Right kidney (tissue), 9 donors: ENCODE measurements at places on chromosomes 7 and 10.

- DNase-seq, result no peak
Measured at GRCh38 chr7:158448430-158449100, 139.1 kb downstream of the PTPRN2 start.

GRCh38 chr10:114045136-114046086 lies 1.7 kb downstream of the ADRB1 start:
- DNase-seq, result peak; percentile 57

DNA sequence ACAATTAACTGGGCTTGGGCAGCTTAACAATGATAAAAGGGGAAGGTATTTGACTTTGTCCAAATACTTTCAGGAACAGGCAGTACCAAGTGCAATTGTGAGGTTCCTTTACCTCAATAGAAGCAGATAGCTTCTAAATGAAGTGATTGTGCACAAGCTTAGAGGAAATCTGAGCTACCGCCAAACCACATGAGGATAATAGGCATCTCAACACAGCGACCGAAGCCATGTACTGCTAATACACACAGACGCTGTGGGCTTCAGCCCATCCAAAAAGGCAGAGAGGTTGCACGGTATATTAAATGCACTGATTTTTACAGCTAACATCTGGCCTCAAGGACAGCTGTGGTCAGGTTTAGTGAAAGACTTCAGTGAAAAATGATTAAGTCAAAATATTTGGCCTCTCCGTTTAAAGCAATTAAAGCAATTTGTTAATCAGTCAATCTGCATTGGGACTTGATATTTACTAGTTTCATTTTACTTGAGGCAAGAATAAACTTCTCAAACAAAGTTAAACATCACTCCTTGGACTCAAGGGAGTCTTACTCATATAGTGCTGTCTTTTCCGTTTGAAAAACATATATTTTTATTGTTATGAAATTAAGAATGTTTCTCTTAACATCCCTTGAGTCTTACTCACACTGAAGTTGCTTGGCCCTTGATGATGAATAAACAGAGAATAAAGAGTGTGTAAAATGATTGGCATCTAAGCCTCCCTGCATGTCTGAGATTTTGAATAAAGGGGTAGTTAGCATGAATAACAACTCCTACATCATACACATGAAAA lies 306.3 kb downstream of the C7orf25 start:
- no peak for DNase-seq

DNA sequence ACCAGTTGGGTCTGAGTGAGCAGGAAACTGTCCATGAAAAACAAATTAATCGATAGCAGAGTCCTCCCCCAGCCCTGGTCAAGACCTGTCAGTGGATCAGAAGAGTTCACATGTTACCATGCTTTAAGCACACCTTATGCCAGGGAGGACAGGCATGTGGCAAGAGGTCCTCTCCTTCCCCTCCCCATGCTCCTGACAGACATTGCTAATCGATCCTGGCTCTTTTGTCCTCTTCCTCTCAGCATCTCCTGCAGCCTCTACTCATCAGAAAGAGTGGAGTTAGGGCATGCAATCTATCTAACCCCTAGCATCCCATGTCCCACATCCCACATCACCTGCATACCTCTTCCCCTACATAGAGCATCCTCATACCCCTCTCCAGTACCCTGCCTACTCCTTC lies 117.1 kb upstream of the TCF7L2 start:
- no peak for DNase-seq

DNA sequence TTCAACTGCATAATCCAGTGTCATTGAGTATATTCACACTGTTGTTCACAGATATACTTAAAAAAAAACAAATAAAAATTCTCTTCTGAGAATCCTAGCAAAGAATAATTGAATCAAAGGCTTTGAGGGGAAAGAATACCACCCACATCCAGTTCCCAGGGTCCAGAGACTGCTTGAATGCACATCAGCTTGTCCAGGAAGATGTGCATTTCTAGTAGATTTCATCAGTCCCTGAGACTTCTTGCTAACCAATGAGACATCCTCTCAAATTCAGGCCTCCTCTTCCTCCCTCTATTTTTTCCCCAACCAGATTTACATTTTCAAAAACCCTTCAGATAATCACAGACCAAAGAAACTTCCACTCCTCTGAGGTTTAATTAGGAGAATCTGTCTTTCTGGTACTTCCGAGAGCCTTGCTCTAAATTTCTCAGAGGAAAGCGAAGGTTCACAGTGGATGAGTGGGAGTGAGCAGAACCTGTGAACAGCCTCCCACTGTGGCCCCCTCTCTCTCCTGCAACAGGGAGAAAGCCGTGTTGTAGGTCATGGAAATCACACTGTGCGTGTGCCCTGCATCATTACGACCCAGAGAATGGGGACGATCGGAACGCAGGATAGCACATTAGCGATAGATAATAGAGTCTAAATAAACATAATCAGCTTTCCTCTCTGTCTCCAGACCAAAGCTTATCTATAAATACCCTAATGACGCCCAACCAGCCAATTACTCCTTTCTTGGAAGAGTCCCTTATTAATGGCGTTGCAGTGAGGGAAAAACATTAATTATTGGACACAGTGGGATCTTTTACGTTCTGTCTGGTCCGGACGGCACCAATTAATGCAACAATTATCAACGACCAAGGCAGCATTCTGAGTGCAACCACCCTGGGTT lies 212.5 kb downstream of the EMX2 start:
- DNase-seq, result no peak

DNA sequence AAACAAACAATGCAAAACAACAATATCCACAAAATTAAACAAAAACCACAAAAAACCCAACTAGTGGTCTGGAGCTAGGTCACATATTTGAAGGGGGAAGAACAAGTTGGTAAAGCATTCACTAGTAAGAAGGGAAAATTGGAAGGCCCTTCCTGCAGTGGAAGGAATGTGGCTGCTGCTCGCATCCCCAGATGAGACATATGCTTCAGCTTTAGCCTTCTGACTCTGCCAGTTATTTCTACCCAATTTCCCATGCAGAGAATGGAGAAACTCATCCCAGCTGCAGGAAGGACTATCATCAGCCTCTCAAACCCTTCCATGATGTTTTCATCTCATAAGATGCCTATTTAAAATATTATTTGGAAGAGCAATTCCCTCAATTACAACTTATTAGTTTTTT lies 176.6 kb downstream of the BMPER start:
- DNase-seq, result no peak

DNA sequence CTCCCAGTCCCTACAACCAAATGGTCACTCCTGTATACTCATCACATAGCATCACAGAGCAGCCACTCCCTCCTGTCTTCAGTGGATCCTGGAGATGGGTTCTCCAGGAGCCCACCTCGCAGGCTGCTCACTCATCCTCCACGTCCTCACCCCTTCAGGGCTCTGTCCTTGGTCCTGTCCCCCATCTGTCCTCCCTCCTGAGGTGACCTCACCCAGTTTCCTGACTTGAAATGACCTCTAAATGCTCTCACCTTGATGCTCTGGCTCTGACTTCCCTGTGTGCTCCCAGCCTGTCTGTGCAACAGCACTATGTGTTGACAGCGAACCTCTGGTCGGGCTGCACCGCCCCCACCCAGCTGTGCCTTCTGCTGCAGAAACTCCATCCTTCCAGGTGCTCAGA lies 2.1 kb upstream of the PPP2R2D start:
- DNase-seq, result no peak

DNA sequence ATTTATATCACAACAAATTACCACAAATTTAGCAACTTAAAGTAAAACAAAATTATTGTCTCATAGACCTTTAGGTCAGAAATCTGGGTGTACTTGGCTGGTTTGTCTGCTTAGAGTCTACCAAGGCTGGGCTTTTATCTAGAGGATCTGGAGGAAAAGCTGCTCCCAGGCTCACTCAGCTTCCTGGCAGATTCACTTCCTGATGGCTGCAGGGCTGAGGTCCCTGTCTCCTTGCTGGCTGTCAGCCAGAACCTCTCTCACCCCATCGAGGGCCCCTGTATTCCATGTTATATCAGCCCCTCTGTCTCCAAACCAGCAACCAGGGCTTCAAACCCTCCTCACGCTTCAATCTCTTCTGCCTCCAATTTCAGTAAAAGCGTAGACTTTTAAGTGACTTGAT lies 734.9 kb downstream of the NRG3 start:
- no peak for DNase-seq

DNA sequence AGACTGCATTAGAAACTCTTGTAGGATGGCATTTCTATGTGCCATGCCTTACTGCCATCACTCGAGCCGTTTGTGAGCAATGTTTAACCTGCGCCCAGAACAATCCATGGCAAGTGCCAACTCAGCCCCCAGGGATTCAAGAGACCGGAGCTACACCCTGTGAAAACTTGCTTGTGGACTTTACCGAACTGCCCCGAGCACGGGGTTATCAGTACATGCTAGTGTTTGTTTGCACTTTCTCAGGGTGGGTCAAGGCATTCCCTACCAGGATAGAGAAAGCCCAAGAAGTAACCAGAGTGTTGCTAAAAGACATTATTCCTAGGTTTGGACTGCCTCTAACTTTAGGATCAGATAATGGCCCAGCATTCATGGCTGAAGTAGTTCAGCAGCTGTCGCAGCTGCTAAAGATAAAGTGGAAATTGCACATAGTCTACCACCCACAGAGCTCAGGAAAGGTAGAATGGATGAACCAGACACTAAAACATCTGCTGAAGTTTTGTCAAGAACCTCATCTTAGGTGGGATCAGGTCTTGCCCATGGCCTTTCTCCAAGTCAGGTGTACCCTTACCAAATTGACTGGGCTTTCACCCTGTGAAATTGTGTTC lies 8.9 kb upstream of the CYREN start:
- no peak for DNase-seq

GRCh38 chr10:72344932-72345331 lies 9.8 kb downstream of the DNAJB12 start:
- no peak for DNase-seq

DNA sequence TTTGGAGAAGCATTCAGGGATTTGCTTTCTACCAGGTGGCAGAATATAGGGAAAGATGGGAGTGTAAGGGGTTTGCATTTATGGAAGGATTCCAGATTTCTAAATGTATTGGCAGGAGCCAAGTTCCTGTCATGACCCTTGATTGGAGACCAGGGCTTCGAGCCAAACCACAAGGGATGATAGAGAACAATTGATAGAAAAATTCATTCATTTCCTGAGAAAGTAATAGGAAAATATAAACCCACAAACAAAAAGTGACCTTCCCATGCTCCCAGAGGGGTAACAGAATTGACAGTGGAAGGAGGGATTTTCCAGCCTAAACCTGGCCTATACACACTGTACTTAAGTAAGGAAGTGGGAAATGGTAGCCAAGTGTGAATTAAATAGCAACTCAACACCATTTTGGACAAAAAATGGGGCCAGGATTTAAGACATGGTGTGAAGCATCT lies 22.4 kb upstream of the IFIT2 start:
- no peak for DNase-seq

GRCh38 chr7:92730808-92731207 lies 105.6 kb downstream of the CDK6 start:
- DNase-seq, result no peak
